Fibroblast of upper back skin (primary cell): ENCODE measurements at places on chromosomes 4 and X.

- no peak for DNase-seq
Measured at GRCh38 chr4:166366012-166366411, 493.0 kb downstream of the TLL1 start.

DNA sequence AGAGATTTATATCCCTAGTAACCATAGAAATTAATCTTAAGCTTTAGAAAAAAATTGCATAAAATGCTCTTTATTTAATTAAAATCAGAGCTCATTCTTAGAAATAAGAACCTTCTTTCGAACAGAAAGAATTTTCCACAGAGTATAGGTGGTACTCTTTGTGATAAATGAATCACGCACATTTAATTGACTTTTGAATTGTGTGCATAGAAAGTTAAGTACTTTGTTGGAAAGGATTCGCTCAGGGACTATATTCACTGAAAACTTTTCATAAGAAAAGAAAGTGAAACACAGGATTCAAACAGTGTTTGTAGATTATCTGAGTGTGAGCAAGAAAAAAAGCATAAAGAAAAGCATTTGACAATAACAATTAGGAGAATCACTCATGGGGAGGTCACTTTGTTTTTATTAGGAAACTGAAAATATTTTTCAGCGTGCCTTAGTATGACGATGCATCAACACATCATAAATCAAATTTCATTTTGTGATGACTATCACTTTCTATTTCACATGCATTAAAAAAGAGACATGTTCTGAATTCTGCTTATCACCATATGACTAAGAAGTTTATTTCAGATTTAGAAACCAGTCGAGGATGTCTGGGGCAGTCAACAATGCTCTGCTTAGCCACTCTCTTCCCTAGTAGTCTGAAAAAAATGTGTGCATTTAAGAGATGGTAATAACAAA, 49.5 kb downstream of the STX18 start:
- DNase-seq = peak; percentile 41

- peak; percentile 60 for DNase-seq
Measured at GRCh38 chr4:69760455-69760854, at the start of gene SULT1B1. SULT1B1 (minus strand) TSS chr4:69760620; CDS start chr4:69755217, 5,403 bp downstream.

DNA sequence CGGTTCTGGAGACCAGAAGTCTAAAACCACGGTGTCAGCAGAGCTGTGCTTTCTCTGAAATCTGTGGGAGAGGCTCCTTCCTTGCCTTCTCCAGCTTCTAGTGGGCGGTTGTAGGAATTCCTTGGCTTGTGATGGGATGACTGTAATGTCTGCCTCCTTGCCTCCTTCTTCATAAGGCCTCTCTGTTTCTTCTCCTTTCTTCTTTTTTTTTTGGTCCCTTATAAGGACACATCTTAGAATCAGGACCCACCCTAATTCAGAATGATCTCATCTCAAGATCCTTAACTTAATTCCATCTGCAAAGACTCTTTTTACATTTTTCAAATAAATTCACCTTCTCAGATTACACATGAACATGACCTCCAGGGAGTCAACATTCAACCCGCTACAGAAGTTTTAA, 186.9 kb downstream of the STK32B start:
- DNase-seq = peak; percentile 28

GRCh38 chr4:3877236-3877635, 111.1 kb downstream of the ADRA2C start:
- DNase-seq = no peak

DNA sequence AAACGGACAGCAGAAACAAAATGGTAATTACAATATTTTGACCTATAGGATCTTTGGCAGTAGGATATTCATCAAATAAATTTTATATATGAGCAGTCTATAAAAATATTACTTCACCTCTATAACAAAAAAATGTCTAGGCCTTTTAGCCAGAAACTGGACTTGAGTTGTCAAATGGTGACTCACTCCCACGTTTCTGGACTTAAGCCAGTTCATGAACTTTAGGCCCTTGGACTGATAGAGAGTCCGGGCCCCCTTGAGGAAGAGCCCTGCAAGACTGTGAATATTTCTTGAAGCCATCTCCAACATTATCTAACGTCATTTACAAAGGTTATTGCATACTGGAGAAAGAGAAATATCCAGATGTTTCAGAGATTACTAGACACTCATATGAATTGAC, 106.8 kb upstream of the FAM47A start:
- peak; percentile 0 for DNase-seq

- peak; percentile 93 for DNase-seq
Measured at GRCh38 chr4:183444214-183445096, at the start of gene CDKN2AIP. CDKN2AIP (plus strand) TSS chr4:183444636; CDS start chr4:183444798, 162 bp downstream.

DNA sequence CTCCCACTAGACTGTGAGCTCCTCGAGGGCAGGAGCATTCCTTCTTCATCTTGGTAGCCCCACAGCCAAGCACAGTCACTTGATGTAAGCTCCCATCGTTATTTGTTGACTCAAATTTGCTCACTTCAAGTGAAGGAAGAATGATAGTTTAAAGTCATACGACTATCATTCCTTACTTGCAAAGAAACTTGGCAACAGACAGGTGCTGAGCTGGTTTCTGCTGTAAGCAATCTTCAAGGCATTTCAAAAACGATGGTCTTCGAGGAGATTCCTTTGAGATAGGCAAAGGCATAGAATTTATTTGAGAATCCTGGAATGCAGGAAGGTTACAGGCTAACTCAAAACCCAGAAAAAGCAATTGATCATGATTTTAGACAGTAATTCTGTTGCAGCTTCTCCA, 64.8 kb downstream of the QDPR start:
- peak; percentile 81 for DNase-seq

DNA sequence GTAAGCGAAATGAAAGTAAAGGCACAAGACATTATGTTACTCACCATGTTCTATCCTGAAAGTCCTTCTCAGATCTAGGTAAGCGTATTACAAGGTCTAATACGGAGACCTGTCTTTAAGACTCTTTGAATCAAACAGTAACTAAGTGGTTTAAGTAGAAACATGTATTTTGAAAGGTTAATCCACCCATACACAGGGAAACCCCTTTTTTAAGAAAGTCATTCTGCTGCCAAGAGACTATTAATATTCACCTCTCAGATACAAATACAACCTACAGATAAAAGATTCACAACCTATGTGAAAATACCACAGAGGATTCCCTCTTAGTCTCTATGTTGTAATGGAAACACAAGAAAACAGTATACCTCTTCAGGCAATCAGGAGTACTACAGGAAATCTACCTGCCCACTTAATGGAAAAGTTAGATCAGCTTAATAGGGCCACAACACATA, 63.2 kb upstream of the TNIP3 start:
- DNase-seq = no peak

DNA sequence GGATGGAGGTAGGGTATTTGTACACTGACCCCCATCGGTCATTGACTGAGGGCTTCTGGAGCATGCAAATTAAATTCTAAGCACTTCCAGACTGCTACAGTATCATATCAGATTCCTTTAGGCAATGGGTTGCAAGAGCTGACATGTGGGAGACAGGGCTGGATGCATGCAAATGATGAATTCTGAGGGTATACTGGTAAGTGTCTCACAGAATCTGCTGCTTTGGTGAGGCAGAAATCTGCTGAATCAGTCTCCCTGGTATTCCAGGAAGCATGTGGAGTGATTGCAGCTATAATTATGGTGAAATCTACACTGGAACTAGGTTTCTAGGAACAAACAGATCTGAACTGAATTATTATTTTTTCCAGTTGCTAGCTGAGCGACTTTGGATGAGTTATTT, 684.9 kb upstream of the MAGEB2 start:
- peak; percentile 74 for DNase-seq

GRCh38 chr4:140044337-140044902, 109.6 kb downstream of the MAML3 start:
- no peak for DNase-seq

- DNase-seq = no peak
Measured at GRCh38 chr4:18754180-18754579, 732.6 kb upstream of the LCORL start.

- no peak for DNase-seq
Measured at GRCh38 chr4:104752337-104752736, 257.6 kb upstream of the CXXC4 start.

- peak; percentile 43 for DNase-seq
Measured at GRCh38 chr4:77433418-77433733, 172.2 kb upstream of the CXCL13 start.

DNA sequence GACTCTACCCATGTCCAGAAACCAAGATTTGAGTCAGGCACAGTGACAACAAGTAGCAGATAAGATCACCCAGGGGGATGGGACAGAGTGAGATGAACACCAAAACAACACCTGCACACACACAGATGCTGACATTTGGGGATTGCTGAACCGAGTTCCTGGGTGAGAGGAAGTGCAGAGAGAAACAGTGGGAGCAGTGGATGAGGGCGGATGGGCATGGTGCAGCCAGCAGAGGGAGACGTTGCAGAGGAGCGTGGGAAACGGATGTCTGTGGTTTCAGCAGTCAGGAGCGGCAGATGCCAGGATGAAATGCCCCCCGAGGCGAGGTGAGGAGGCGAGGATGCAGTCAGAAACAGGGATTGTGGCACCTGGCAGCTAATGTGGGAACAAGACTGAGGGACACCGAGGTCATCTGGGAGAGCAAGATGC, 78.6 kb upstream of the STS start:
- no peak for DNase-seq

- no peak for DNase-seq
Measured at GRCh38 chr4:38921151-38921550, 53.5 kb downstream of the FAM114A1 start.

- no peak for DNase-seq
Measured at GRCh38 chr4:47736146-47736545, 101.7 kb downstream of the CORIN start.

DNA sequence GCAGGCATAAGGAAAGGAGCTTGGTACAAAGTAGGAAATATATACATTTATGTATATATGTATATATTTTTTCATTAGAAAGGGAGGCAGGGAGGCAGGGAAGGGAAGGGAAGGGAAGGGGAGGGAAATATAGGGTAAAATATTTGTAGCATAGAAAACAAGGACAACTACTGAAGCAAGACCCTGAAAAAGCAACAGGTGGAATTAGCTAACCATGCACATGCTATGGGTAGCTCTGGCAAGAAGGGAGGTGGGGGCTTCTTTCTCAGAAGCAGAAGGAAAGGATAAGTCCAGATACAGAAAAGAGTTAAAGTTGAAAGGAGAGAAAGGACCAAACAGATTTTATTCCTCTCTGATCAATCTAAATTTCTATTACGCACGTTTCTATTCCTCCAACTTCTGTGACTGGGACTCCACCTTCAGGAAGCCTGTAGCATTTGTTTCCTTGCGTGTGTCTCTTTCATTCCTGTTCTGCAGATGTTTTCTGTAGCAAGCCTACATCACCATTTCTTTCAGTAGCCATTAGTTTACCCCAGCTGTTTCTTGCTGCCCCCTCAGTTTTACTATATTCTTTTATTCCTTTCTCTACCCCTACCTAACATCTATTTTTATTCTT, 82.9 kb downstream of the OR13H1 start:
- DNase-seq = peak; percentile 14

DNA sequence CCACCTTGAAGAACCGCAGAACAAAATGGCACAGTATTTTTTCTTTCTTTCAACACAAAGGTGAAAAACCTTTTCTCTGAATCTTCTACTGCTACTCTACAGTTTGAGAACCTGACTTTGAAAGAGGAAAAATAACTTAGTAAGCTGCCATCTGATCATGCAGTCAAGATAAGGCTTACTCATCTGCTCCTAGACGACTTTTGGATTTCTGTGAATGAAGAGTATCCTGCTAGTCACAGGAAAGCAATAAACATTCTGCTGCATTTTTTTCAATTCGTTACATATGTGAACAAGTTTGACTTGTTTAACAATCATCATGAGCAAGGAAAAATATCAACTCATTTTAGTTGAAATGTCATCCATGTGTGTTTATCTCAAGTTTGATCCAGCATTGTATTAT, 25.2 kb downstream of the TIGD2 start:
- DNase-seq = no peak

DNA sequence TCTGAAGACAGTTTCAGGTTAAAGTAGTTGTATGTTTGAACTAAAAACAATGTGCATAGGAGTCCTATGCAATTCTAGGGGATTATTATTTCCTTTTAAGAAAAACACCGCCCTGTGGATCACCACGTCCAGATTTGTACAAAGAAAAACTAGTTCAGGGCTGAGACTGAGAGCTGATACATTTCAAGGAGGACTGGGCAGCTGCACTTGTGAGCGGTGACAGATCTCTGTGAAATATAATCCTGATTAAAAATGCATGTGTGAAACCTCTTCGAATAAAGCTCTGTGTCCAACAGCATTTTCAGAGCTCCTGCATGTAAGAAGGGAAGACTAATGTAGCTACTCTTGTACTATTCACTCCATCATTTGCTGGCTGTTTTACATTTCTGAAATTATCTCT, 365.8 kb upstream of the PITX2 start:
- DNase-seq = no peak

GRCh38 chr4:37977471-37978247, 17.5 kb downstream of the PTTG2 start:
- DNase-seq = peak; percentile 50

- peak; percentile 95 for DNase-seq
Measured at GRCh38 chr4:176927664-176928063, 134.9 kb upstream of the VEGFC start.
